ENCODE measurements at places on chromosomes 1 and 21. TPM values are rescaled to one million over a fixed set of nuclear protein-coding genes. Genes with fewer than 3 reads are reported as not detected.

DNA sequence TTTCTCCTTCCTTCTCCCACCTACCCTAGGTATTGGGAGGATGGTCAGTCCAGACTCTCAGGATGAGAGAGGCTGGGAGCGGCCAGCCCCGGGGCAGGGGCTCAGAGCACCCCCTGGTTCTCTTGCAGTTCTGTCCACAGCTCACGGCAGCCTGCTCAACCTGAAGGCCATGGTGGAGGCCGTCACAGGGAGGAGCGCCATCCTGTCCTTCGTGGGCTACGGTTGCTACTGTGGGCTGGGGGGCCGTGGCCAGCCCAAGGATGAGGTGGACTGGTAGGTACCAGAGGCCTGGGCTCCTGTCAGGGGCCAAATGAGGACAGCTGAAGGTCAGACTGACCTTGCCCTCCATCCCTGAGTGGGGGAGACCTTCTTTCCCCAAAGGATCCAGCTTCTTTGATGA is 4.2 kb downstream of the PLA2G2F start:
- no peaks in the 10 kb centered on the region for H3K36me3 ChIP-seq
- no peaks in the 10 kb centered on the region for H3K4me1 ChIP-seq
- H3K4me3 ChIP-seq = no peak overlapping the region
- no peak for DNase-seq
- H3K27ac ChIP-seq = no peak overlapping the region

Gene CR1L
- 1.1 TPM for total RNA-seq

Gene LAMC2
- not detected for total RNA-seq

Gene BMP8B
- total RNA-seq = 0.67 TPM

Gene LCE1C
- not detected for total RNA-seq

Data from activated naive CD8-positive, alpha-beta T cell treated with anti-CD3 and anti-CD28 coated beads, Interleukin-2, amount 10 ng/mL, durations not matched to agents 7 days and 5 days (primary cell).